Glomerular endothelial cell (primary cell): ENCODE measurements at places on chromosomes 5 and 9. TPM values are rescaled to one million over a fixed set of nuclear protein-coding genes. Genes with fewer than 3 reads are reported as not detected.

GRCh38 chr5:145806923-145807322 lies 28.2 kb downstream of the PRELID2 start:
- DNase-seq: no peak

GRCh38 chr9:126853667-126854066 lies 6.8 kb upstream of the ZBTB34 start:
- no peak for DNase-seq

GRCh38 chr5:91219091-91219802 lies 163.9 kb downstream of the ARRDC3 start:
- no peak for DNase-seq

DNA sequence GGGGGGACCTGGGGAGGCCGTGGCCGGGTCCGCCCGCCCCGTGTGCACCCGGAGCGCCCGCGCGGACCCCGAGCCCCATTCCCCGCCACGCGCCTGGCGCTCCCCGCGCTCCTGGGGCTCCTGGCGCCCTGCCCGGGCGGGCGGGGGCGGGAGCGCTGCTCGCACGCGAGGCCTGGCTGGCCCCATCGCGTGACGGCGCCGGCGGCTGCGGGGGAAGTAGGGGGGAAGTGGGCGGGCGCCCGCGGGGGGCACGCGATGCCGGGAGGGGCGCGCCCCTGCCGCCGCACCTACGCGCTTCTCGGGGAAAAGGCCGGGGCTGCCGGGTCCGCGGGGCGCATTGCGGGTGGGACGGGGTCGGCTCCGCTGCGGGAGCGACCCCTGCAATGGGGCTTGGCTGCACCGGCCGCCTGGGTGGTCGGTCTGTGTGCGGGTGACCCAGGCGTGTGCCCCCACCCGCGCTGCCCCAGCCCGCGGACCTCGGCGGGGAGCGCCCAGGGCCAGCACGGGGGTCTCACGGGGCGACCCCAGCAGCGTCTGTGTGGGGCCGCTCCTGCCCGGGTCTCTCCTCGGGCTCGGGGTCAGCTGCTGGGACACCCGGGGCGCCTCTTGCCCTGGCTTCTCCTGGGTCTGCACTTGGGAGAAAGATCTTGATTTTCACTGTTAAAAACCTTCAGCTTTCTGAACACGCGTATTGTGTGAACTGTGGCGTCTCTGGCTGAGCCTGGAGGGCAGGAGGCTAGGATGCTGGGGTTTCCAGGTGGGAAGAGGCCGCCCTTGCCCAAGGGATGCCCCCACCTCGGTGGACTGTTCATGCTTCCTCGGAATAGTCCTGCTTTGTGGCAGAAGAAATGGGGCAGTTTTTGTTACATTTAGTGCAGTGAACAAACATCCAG lies 52.4 kb downstream of the AHRR start:
- no peak for DNase-seq

- DNase-seq: peak; percentile 98
Observed at GRCh38 chr5:34586117-34586885, 69.8 kb upstream of the RAI14 start.

Gene TSSK1B
- total RNA-seq: not detected in 2 replicates
